Type B pancreatic cell (in vitro differentiated cells): ENCODE measurements at places on chromosomes 16 and 17. TPM values are rescaled to one million over a fixed set of nuclear protein-coding genes. Genes with fewer than 3 reads are reported as not detected.

COASY gene
- total RNA-seq, result 78.0 and 80.8 TPM in 2 replicates

SLC6A2 gene
- 5.7 and 12.7 TPM in 2 replicates for total RNA-seq

ABCC1 gene
- total RNA-seq, result 38.1 and 53.7 TPM in 2 replicates

OR4D2 gene
- total RNA-seq, result not detected in 2 replicates

ARHGDIG gene
- total RNA-seq, result 2.5 and 5.0 TPM in 2 replicates

FGF11 gene
- total RNA-seq, result 21.8 and 76.0 TPM in 2 replicates

OTOA gene
- 0.17 TPM in 1 of 2 replicates, not detected in the other for total RNA-seq

PRR29 gene
- 0.45 and 4.2 TPM in 2 replicates for total RNA-seq

CDR2L gene
- 34.9 and 96.2 TPM in 2 replicates for total RNA-seq

CCL5 gene
- total RNA-seq, result 1.1 TPM in 1 of 2 replicates, not detected in the other

DNA sequence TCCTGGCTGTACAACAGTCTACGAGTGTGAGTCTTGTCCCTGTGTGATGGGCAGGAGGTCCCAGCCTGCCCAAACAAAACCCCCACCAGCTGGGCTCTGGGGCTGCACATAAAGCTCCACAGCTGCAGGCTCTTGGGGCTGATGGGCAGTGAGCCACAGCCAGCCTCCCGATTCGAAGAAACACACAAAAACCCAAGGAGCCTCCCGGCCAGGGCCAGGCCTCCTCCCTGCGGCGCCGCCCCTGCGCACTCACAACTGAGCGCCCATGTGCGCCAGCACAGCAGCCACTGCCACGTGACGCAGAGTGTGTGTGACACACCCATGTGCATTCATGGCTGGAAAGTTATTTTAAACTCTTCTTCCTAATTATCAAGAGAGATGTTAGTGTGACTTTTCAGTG lies 30.6 kb upstream of the FAAP100 start:
- H3K4me1 ChIP-seq, result peaks cover 3% of the 10 kb centered on the region
- peaks cover 30% of the 10 kb centered on the region for H3K36me3 ChIP-seq
- no peaks in the 10 kb centered on the region for H3K27me3 ChIP-seq
- H3K27ac ChIP-seq, result no peak overlapping the region

DNA sequence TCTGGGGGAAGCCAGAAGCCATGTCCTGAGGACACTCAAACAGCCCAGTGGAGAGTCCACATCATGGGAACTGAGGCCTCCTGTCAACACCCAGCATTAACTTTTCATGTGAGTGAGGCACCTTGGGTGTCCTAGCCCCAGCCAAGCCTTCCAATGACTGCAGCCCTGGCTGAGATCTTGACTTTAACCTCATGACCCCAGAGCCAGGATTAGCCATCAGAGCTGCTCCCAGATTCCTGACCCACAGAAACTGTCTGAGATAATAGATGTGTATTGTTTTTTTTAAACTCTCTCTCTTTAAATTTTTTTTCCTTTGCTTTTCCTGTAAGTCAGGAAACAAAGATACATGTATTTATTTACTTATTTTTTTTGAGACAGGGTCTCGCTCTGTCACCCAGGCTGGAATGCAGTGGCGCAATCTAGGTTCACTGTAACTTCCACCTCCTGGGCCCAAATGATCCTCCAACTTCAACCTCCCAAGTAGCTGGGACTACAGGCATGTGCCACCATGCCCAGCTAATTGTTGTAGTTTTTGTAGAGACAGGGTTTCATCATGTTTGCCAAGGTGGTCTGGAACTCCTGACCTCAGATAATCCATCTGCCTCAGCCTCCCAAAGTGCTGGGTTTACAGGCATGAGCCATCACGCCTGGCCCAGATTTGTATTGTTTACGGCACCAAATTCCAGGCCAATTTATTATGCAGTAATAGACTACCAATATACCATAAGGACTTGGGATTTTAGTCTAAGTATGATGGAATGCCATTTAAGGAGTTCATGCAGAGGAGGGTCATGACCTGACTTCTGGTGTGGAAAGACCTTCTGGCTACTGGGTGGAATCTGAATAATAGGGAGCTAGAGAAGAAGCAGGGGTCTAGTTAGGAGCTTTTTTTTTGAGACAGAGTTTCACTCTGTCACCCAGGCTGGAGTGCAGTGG lies 14.0 kb upstream of the TMEM94 start:
- H3K4me3 ChIP-seq, result no peak overlapping the region
- no peaks in the 10 kb centered on the region for H3K4me1 ChIP-seq
- no peaks in the 10 kb centered on the region for H3K27me3 ChIP-seq
- H3K27ac ChIP-seq, result no peak overlapping the region

GRCh38 chr16:87681981-87682570 lies 79.8 kb downstream of the JPH3 start:
- H3K27me3 ChIP-seq, result no peaks in the 10 kb centered on the region
- H3K27ac ChIP-seq, result no peak overlapping the region
- no peak overlapping the region for H3K4me3 ChIP-seq

DNA sequence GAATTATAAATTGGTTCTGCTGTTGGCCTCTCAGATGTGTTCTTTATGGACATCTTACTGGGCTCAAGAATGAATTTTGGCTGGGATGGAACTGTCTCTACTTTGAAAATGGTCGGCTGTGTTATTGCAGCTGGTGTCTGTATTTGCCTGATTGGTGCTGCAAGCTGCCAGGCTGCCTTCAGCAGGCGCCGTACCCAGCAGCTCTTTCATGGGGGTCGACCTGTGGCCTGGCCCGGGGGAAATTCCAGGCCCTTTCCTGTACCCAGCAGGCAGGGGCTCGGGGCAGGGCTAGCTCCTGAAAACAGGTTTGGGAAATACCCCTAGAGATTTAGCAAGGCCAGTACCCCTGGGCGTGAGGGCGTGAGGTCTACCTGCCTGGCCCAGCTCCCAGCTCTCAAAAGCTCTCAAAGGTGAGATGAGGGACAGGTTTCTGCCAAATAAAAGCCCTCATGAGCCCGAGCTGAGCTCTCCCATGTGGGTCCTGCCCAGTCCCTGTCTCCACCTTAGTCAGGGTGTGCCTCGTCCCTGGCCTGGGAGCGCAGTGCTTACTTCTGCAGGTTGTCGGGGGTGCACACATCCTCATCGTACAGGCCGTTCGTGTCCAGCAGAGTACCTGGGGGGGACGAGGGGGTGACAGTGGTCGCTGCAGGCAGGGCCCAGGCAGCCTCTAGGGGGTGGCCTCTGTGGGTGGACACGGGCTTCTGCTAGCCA lies 52.3 kb downstream of the PRMT7 start:
- no peak overlapping the region for H3K27ac ChIP-seq
- H3K4me3 ChIP-seq, result no peak overlapping the region
- DNase-seq, result no peak
- H3K4me1 ChIP-seq, result peaks cover 20% of the 10 kb centered on the region
- H3K27me3 ChIP-seq, result no peaks in the 10 kb centered on the region
- H3K36me3 ChIP-seq, result peaks cover 2% of the 10 kb centered on the region

GRCh38 chr17:11331547-11332513 lies 90.8 kb downstream of the SHISA6 start:
- peak overlapping the region; percentile 23 for H3K27ac ChIP-seq
- H3K4me3 ChIP-seq, result peak overlapping the region; percentile 1
- no peaks in the 10 kb centered on the region for H3K36me3 ChIP-seq
- H3K27me3 ChIP-seq, result peaks cover 4% of the 10 kb centered on the region
- H3K4me1 ChIP-seq, result peaks cover 25% of the 10 kb centered on the region
- no peak for DNase-seq

GRCh38 chr17:8875436-8875835 lies 8.0 kb upstream of the PIK3R6 start:
- no peak overlapping the region for H3K27ac ChIP-seq
- peaks cover 15% of the 10 kb centered on the region for H3K4me1 ChIP-seq
- H3K36me3 ChIP-seq, result no peaks in the 10 kb centered on the region

DNA sequence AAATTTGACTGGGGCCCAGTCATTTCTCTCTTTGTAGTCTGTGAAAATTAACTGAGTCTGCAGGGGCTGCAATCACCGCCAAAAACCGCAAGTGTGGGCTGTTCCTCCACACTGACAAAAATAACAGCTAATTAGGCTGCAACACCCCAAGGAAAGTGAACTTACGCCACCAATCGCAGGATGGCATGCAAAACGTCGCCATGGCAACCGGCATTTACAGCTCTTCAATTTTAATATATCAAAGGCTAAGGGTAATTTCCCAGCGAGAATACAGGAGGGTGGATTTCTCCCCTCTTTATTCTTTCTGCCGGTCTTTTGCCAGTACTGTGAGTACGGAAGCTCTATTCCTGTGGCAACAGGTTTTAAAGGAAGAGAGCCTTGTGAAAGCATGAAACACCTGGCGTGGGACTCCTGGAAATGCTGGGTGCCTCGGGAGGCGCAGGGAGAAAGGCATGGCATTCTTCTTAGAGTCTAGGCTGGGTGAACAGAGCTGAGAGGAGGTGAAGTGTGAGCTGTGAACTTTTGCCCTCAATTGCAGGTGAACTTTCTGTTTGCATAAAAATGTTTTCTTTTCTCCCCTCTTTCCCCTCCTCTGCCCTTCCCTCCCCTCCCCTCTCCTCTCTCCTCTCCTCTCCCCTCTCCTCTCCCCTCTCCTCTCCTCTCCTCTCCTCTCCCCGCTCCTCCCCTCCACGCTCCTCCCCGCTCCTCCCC lies 399.7 kb downstream of the XYLT1 start:
- peaks cover 7% of the 10 kb centered on the region for H3K4me1 ChIP-seq
- H3K4me3 ChIP-seq, result no peak overlapping the region
- H3K36me3 ChIP-seq, result no peaks in the 10 kb centered on the region
- H3K27me3 ChIP-seq, result peaks cover 8% of the 10 kb centered on the region

DNA sequence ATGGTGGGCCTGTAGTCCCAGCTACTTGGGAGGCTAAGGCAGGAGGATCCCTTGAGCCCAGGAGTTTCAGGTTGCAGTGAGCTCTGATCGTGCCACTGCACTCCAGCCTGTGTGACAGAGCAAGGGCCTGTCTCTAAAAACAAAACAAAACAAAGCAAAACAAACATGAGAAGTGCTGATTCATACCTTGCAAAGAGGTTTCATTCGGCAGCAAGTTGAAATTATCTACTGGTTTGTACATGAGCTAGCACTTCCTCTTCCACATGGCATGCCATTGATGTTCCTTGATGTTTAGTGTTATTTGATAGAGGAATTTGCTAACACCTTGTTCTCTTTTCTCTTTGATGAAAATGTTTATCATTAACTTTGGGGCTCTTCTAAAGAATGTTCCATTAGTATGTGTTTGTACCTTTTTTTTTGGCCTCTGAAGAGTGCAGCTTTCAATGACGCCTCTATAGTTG lies 50.6 kb downstream of the SPECC1 start:
- no peaks in the 10 kb centered on the region for H3K36me3 ChIP-seq
- H3K27ac ChIP-seq, result peak overlapping the region; percentile 28
- H3K4me1 ChIP-seq, result peaks cover 8% of the 10 kb centered on the region

DNA sequence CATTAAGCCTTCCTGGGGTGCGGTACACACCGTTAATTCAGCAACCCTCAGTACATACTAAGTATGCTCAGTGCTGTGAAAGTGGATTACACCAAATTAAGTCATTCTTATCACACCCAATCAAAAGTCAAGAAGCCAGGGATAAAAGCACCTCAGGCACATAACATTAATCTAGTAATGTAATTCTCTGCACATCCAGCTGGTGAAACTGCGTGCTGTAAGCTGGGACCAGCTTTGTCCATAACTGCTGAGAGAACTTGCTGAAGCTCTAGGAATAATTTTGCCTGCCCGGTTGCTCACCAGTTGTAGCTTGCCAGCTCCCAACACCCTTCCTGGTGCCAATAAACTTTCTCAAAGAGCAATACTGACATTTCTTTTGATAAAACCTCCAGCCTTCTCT lies 44.9 kb downstream of the SLC47A1 start:
- peaks cover 32% of the 10 kb centered on the region for H3K27me3 ChIP-seq
- no peak overlapping the region for H3K27ac ChIP-seq
- peak overlapping the region; percentile 49 for H3K4me3 ChIP-seq

DNA sequence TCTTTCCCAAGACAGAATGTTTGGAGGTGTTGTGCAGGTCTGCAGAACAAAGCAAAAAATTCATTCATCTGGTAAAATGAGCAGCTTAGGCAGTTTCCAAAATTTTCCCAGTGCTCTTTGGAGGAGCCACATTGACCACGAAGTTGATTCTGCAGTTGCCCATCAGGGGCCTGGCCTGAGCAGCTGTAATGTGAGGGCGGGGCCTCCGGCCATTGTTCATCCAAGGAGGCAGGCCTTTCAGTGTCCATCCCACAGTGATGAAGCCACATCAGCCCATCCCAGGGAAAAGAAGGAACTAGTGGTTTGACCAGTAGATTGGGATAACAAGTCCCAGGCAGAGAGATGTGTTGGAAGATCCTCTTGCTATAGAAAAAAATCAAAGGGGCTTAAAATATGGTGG lies 10.1 kb downstream of the UBFD1 start:
- H3K27ac ChIP-seq, result no peak overlapping the region
- no peak for DNase-seq
- H3K27me3 ChIP-seq, result no peaks in the 10 kb centered on the region
- no peak overlapping the region for H3K4me3 ChIP-seq
- peaks cover 28% of the 10 kb centered on the region for H3K36me3 ChIP-seq

GRCh38 chr16:60642956-60643355 lies 1393.3 kb downstream of the CDH8 start:
- DNase-seq, result no peak
- H3K4me1 ChIP-seq, result no peaks in the 10 kb centered on the region
- no peak overlapping the region for H3K27ac ChIP-seq
- no peaks in the 10 kb centered on the region for H3K27me3 ChIP-seq
- H3K4me3 ChIP-seq, result no peak overlapping the region

DNA sequence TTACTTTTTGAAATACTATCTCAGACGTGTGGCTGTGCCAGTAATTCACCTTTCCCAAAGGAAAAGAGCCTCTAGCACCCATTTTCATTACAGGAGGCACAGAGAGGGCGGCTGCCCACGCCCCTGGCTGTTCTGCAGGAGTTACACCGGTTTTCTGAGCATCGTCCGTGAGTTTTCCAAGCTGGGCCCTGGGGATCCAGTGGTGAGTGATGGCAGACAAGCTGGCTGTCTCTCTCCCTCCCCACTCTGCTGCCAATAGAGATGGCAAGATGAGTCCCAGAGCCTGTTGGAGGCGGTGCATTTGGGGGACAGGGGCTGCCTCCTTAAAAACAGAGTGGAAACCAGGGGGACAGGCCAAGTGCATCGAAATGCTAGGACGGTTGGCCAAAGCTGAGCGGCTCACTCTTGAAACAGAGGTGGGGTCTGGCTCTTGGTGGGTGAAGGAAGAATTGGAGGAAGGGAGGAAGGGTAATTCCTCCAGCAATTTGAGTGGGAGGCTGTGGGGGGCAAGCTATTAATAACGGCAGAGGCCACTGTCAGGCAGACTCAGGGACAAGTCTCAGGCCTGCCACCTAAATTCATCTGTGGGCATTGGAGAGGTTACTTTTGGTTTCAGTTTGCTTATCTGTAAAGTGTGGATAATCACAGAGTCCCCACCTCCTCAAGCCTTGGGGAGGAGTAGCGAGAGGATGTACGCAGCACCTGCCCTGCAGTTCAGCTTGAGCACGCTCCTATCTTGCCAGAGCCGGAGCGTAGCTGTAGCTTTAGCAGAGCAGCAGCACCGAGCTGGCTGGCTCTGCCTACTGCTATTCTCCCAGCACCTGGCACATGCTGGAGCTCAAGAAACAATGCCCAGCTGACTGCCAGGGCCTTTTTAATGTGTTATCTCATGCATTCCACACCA lies 7.5 kb upstream of the NOS2 start:
- no peak for DNase-seq
- peaks cover 8% of the 10 kb centered on the region for H3K4me1 ChIP-seq
- H3K36me3 ChIP-seq, result no peaks in the 10 kb centered on the region
- H3K27ac ChIP-seq, result peak overlapping the region; percentile 23

- H3K27ac ChIP-seq, result no peak overlapping the region
- H3K36me3 ChIP-seq, result peaks cover 4% of the 10 kb centered on the region
- no peak overlapping the region for H3K4me3 ChIP-seq
- no peaks in the 10 kb centered on the region for H3K4me1 ChIP-seq
These were observed 11.3 kb downstream of the ERAL1 start for GRCh38 chr17:28865946-28866752.

- no peak overlapping the region for H3K4me3 ChIP-seq
- H3K4me1 ChIP-seq, result peaks cover 23% of the 10 kb centered on the region
- H3K27ac ChIP-seq, result no peak overlapping the region
- H3K27me3 ChIP-seq, result peaks cover 46% of the 10 kb centered on the region
- peaks cover 3% of the 10 kb centered on the region for H3K36me3 ChIP-seq
These were observed 6.4 kb downstream of the ATP1B2 start for GRCh38 chr17:7656958-7657609.
